ENCODE measurements at places on chromosomes 1 and 21. TPM values are rescaled to one million over a fixed set of nuclear protein-coding genes. Genes with fewer than 3 reads are reported as not detected.

GJA8 gene
- not detected for polyA plus RNA-seq

FMO2 gene
- polyA plus RNA-seq, result not detected

KRTAP10-5 gene
- not detected for polyA plus RNA-seq

DNA sequence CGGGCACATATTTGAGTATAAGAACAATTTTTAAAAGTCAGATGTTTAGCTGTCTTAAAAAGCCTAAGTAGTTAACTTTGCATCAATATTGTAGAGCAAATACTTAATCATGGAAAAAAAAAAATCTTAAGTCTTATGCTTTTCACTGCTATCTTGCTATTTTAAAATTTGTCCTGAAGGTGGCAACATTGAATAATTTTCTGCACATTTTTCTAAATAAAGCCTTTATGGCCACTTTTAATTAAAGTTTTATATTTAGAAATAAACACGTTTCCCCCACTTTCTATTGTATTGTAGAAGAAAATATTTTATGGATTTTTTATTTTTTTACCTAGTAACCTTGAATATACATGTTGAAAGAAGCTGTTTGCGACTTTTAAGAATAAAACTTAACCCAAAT is 198.8 kb downstream of the AMY1C start:
- H3K4me3 ChIP-seq, result no peak overlapping the region
- H3K36me3 ChIP-seq, result no peaks in the 10 kb centered on the region
- DNase-seq, result peak; percentile 14
- H3K27me3 ChIP-seq, result no peaks in the 10 kb centered on the region
- H3K27ac ChIP-seq, result no peak overlapping the region

DNA sequence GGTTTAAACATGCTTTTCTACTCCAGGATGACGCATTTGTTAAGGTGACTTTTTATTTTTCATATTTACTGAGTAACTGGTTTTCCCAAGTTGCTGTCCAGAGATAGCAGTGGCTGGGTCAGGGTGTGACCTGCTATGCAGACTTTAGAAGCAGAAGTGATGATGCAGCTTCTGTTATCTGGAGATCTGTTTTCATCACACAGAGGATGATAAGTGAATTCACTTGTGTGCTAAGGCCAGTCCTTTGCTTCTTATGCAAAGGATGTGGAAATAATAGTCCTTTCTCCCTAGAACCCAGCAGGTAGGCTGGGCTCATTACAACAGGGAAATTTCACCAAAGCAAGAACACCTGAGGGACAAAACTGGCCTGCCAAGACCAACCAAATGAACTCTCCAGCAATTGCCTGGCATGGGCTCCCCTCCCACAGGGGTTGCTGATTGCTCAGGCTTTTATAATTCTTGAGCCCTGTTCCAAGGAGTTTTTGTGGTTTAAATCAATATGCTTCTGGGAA is 97.8 kb upstream of the LPGAT1 start:
- no peak overlapping the region for H3K4me3 ChIP-seq
- no peaks in the 10 kb centered on the region for H3K36me3 ChIP-seq
- H3K27me3 ChIP-seq, result peaks cover 5% of the 10 kb centered on the region
- H3K27ac ChIP-seq, result no peak overlapping the region
- DNase-seq, result no peak

DNA sequence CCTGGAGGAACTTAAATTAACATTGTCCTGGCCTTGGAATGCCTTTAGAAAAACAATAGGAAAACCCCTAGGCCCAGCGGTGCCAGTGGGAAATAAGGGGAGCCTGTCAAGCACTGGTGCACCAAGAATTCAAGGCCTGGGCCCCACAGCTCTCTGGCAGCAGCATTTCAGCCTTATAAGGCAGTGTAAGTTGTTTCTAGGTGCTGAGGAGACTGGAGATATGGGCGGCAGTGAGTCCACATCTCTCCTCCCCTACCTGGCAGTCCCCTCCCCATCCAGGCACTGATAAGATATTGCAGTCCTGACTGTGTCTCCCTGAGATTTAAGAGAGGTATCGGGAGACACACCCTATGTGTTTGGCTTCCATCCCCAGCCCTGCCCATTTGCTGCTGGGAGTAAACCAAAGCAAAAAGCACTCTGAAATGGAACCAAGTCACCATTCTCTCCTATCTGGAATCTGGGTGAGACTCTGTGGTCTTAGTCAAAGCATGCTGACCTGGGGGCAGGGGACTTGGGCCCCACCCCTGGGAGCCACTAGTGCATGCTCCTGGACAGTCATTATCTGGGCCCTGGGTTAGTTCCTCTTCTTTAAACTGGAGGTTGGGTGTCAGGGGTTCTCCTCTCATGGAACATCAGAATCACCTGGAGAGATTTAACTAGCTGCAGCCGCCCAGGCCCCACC is 30.5 kb downstream of the DEGS1 start:
- H3K4me1 ChIP-seq, result no peaks in the 10 kb centered on the region
- H3K4me3 ChIP-seq, result no peak overlapping the region
- H3K27me3 ChIP-seq, result no peaks in the 10 kb centered on the region
- no peaks in the 10 kb centered on the region for H3K36me3 ChIP-seq
- no peak for DNase-seq

REN gene
- polyA plus RNA-seq, result not detected

Data from immature natural killer cell (primary cell).